ENCODE measurements at places on chromosomes 2 and 18.
A peak's percentile ranks its signal among the peaks of the same experiment; 100 is the strongest.

DNA sequence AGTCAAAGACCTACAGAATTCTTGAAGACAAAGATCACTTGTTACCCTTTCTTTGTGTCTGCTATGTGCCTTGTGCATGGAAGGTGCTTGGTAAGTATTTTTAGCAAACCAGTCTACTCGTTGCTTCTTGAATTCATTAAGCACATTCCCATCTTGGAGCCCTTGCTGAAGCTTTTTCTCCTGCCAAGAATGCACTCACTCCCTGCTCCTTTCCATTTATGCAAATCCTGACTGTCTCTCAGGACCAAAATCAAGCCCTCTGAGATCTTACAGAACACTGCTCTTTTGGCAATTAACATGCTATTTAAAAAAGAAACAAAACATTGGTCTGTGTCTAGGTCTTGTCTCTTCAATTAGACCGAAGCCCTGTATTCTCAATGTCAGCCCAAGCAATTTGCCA is 75.8 kb downstream of the CLHC1 start:
- DNase-seq, result peak; percentile 67

DNA sequence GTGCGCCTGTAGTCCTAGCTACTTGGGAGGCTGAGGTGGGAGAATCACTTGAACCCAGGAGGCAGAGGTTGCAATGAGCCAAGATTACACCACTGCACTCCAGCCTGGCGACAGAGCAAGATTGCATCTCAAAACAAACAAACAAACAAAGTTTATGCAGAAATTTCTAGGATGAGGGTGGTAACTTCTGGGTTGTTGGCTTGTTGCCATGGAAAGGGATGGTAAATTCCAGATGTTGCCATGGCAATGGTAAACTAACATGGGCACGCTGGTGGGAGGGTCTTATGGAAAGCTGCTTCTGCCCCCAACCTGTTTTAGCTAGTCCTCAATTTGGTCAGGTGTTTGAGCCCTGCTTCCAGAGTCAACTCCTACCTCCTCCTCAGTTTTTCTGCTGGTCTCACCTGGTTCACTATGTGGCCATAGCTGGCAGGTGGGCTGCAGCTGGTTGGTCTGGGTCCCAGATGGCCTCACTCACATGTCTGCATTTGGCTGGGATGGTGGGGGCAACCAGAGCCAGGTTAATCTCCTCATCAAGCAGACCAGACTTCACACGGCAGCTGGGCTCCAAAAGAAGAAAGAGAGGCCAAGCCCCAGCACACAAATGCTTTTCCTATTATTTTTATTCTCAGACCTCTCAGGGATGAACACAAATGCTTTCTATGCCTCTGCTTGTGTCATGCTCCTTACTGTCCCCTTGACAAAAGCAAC is 26.6 kb upstream of the TEX44 start:
- DNase-seq, result no peak

- no peak for DNase-seq
Observed at GRCh38 chr2:175580652-175581051, 399.1 kb upstream of the ATP5MC3 start.

GRCh38 chr2:229342376-229342775 is 71.3 kb upstream of the PID1 start:
- DNase-seq, result no peak

DNA sequence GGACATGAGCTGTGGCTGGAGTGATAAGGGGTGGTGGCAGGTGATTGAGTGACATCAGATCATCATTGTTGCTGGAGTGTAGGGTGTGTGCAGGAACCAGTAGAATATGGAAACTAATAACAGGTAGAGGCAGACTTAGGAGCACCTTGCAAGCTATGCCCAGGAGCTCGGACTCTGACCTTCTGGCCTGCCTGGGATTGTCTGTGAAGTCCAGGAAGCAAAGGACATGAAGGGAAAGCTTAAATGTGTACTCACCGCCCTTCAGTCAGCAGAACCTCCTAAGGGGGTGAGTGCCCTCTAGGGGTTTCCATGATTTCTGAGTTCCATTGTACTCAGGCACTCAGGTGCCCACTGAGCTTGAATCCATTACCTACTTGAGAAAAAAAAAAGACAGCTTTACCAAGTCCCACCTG is 104.2 kb downstream of the CRIM1 start:
- no peak for DNase-seq

DNA sequence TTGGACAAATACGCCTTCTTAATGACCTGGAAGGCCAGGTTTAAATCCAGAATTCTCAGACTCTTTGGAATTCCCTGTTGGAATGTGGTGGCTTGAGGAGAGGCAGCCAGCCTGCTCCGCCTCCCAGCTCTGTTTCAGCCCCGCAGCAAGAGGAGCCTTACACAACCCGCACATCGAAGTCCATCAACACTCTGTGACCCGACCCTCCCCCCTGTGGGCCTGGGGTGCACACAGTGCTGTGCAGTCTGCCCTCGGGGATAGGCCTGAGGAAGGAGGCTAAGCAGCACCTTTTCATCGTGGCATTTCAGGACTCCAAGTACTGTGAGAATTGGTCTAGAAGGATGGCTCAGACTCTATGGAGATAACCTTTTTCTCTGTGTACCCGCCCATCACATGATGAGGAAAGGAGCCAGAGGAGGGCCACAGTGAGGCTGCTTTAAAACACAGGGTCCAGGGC is 73.7 kb downstream of the GREB1L start:
- no peak for DNase-seq
